ENCODE measurements at places on chromosomes 2 and 18. TPM values are rescaled to one million over a fixed set of nuclear protein-coding genes. Genes with fewer than 3 reads are reported as not detected.

Gene MALL
- polyA plus RNA-seq = 2.5 TPM

Gene CRYGD
- 0.28 TPM for polyA plus RNA-seq

Gene ACKR3
- 12.6 TPM for polyA plus RNA-seq

Gene CKAP2L
- polyA plus RNA-seq = 0.05 TPM

Gene SERPINB12
- not detected for polyA plus RNA-seq

Gene TWIST2
- polyA plus RNA-seq = 3.0 TPM

Gene PROKR1
- 0.02 TPM for polyA plus RNA-seq

Gene SERPINB5
- polyA plus RNA-seq = not detected

Gene KRCC1
- 21.2 TPM for polyA plus RNA-seq

Gene DIPK1C
- polyA plus RNA-seq = not detected

Gene ZNF516
- 9.3 TPM for polyA plus RNA-seq

Gene UGT1A3
- not detected for polyA plus RNA-seq

Gene RELCH
- polyA plus RNA-seq = 8.1 TPM

Gene KCNIP3
- polyA plus RNA-seq = 3.5 TPM

Gene ANKRD53
- polyA plus RNA-seq = 10.2 TPM

Gene DSC3
- 0.04 TPM for polyA plus RNA-seq

Gene VWC2L
- polyA plus RNA-seq = 0.12 TPM

Gene HOXD10
- polyA plus RNA-seq = not detected

Gene NEU2
- polyA plus RNA-seq = not detected

Gene LYG2
- polyA plus RNA-seq = not detected

Gene C18orf63
- polyA plus RNA-seq = not detected

Gene GPR155
- polyA plus RNA-seq = 2.4 TPM

Gene MYOM1
- 14.3 TPM for polyA plus RNA-seq

Gene SIX3
- 1.7 TPM for polyA plus RNA-seq

Gene AKAIN1
- 0.91 TPM for polyA plus RNA-seq

Data from pancreas (tissue), 10 donors.